ENCODE measurements at places on chromosomes 6 and 20.

DNA sequence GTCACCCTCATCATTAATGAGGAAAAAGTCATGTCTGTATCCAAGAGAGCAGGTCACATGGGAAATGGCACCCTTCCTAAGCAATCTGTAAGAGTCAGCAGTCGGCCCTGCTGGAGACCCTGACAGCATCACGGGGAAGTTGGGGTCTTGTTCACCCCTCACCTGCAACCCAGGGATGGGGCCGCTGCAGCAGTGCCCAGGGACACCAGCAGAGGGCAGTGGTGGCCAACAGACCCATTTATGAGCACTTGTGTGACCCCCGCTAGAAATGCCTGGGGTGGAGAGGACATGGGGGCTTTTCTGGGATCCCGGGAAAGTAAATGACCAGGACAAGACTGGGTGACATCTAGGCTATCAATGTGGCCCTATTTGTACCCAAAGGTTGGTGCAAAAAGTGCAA lies 35.9 kb downstream of the ANKRD60 start:
- DNase-seq: peak; percentile 15

DNA sequence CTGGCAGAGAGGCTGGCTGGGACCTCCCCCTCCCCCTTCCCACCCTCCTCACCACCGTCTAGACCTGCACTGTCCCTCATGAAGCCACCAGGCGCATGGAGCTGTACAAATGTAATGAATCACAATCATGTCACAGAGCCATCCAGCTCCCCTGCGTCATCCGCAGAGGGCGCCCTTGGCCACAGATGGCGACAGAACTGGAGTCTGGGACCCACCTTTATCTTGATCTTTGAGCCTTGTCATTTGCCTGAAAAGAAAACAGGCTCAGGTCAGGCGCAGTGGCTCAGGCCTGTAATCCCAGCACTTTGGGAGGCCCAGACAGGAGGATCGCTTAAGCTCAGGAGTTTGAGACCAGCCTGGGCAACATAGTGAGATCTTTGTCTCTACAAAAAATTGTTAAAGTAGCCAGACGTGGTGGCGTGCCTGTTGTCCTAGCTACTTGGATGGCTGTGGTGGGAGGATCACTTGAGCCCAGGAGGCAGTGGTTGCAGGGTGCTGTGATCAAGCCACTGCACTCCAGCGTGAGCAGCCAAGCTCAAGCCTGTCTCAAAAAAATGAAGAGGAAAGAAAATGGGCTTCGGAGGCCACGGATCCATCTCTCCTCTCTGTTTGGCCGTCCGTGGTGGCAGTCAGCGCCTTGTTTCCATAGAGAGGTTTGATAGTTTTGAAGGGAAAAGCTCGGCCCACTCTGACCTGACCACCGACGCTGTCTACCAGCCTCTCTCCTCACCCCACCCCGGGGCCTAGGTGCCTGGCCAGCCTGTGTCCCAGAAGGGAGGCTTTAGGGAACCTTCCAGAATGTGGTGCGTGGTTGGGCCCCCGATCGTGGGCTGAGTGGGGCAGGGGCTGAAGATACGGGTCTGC lies 6.2 kb downstream of the COL9A3 start:
- no peak for DNase-seq

DNA sequence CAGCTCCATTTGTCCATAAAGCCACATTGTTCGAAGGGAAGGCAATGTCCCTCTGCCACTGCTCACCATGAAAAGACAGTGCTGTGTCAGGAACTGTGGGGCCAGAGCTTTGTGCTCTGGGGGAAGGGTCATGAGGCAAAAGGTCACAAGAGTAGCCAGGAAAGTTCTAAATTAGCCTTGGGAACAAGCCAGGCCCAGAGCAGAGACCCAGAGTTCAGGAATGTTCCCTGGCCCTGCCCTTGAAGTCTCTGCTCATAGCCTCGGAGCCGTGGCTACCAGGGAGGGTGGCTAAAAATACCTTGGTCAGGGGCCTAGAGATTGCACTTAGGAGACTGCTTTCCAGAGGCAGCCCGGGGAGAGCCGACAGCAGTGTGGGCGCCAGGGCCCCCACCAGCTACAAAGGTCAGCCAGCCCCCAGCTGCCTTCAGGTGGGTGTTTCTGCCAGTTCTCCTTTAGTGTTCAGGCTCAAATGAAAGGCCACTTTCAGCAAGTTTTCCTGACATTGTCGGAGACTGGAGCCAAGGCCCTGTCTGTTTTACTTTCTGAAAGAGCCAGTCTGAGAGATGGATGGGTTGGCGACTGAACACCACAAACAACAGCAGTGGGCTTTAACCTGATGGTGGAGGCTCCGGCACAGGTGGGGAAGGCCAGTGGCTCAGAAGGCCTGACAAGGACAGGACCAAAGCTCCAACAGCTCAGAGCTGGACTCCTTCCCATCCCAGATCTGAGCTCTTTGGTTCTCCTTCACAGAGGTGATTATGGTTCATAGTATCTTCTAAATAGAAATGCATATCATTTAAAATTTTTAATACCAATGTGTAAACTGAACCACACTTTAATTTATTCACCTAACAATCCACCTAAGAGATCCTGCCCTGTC lies 76.2 kb downstream of the CDH26 start:
- DNase-seq: no peak

GRCh38 chr6:124723671-124724070 lies 238.6 kb upstream of the RNF217 start:
- no peak for DNase-seq

DNA sequence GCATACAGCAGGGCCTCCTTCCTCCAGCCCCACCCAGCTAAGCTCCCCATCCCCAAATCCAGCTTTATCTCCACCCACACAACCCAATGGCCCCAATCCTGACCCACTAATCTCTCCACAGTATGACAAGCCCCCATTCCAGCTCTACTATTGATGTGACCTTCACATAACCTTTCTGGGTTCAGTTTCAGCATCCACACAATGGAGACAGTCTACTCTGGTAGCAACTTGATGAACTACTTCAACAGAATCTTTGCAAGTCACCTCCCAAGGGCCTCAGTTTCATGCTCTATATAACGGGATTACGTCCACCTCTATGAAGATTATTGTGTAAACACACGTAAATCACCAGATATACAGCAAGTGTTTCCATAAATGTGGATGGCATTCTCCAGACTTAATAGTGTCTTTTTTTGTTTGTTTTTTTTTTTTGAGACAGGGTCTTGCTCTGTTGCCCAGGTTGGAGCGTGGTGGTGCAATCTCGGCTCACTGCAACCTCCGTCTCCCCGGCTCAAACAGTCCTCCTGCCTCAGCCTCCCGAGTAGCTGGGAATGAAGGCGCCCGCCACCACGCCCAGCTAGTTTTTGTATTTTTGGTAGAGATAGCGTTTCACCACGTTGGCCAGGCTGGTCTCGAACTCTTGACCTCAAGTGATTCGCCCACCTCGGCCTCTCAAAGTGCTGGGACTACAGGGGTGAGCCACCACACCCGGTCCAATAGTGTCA lies 1.4 kb downstream of the AHCY start:
- no peak for DNase-seq

DNA sequence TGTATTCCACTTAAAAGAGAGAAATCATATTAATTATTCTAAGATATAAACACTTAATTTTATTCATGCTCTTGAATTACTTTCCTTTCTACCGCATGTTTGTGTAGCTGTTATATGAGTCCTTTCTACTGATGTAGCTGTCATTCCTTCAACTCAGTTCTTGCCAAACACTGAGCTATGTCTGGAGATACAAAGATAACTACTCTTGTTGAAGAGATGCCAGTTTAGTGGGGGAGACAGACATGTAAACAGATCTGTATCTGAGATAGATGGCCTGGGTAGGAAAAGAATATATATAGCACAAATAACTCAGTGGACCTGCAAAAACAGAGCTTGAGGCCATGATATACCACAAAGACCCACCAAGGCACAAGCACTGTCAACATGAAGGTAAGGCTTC lies 157.3 kb downstream of the BTBD9 start:
- DNase-seq: no peak

DNA sequence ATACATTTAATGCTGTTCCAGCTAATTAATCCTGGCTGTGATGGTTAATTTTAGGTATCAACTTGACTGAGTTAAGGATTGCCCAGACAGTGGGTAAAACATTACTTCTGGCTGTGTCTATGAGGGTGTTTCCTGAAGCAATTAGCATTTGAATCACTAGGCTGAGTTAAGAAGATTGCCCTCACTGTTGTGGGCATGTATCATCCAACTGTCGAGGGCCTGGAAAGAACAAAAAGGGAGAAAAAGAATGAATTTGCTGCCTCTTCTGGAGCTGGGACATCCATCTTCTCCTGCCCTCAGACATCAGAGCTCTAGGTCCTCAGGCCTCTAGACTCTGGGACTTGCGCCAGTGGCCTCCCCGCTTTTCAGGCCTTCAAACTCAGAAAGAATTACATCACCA lies 34.3 kb downstream of the SDHAF4 start:
- no peak for DNase-seq

All from stimulated activated CD8-positive, alpha-beta memory T cell treated with anti-CD3 and anti-CD28 coated beads, Interleukin-4, amount 100 ng/mL, for 1 hour (primary cell).